ENCODE measurements at places on chromosomes 5 and 9.

DNA sequence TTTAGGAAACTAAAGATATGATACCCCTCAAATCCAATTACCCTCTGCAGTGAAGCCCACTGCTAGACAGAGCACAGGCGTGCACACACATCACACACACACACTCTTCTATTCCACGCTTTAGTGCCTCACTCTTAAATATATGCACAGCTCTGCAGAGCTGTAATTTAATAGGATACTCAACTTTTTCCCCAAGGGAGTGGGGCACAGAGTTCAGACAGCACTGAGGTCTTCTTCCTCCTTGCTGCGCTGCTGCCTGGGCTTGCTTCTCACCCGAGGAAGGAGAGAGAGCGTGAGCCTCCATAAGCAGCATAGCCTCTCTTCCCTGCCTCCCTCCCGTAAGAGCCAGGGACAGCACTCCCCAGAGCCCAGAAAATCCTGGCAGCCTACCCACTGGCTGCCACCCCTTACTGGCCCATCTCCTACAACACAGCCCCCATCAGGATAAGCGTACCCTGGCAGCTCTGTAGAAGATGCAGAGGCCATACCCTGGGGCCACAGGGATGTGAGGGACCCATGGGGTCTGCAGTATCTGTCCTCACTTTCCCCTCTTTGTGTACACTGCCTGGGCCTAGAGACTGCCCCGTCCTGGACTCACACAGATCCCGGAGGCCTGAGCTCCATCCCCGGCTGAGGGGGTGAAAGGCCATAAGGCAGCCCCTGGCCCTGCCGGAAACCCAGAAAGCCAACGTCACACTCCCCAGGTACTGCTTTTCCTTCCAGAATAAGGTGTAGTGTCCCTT lies 102.1 kb downstream of the C5orf15 start:
- no peak for DNase-seq

DNA sequence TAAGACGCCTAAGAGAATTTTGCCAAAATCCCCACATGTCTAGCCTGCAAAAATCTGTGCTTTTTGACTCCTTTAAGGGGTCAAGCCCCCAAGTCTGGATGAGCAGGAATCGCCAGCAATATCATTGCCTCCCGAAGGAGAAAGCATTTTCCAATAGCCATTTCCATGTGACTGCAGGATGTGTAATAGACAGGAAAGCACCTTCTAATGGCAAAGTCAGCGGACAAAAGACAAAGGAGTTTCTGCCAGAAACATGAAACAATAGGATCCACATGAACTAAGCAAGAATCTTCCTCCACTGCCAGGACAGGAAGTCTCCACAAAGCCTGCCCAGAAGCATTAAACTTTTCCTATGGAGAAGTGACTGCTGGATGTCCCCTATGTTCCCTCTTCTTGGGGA lies 177.1 kb upstream of the PCSK5 start:
- DNase-seq, result no peak

DNA sequence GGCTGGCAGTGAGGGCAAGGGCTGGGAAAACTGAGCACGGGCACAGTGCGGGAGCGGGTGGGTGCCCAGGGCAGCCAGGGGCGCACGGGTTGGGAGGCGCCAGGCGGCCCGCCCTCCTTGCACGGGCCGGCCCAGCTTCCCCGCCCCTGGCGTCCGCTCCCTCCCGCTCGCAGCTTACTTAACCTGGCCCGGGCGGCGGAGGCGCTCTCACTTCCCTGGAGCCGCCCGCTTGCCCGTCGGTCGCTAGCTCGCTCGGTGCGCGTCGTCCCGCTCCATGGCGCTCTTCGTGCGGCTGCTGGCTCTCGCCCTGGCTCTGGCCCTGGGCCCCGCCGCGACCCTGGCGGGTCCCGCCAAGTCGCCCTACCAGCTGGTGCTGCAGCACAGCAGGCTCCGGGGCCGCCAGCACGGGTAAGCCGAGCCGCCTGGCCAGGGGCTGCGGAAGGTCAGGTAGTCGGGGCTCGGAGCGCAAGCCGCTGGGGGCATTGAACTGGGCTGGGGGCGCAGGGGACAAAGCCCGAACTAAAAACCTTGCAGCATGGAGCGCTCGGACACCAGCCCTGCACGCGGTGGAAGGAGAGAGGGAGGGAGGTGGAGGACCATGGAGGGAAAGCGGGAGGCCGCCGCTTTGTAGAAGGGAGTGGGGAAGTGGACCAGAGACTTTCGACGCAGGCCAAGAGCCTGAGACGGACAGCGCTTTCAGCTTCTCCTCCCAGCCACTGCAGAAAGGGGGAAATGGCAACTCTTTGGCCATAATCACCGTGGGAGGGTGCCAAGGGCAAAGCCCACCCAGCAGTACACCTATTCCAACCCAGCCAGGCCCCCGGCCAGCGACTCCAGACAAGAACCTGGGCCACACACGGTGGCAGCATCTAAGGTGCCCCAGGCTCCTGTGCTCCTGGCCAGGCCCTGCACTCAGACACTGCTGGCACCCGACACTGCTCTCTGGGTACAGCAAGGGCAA lies at the start of gene TGFBI:
TGFBI (plus strand) TSS at position 207 of the 961 bp plus-strand sequence; CDS start at position 275, 68 bp downstream.
- no peak for DNase-seq

GRCh38 chr5:82794876-82795275 lies 282.3 kb downstream of the TMEM167A start:
- DNase-seq, result peak; percentile 11

DNA sequence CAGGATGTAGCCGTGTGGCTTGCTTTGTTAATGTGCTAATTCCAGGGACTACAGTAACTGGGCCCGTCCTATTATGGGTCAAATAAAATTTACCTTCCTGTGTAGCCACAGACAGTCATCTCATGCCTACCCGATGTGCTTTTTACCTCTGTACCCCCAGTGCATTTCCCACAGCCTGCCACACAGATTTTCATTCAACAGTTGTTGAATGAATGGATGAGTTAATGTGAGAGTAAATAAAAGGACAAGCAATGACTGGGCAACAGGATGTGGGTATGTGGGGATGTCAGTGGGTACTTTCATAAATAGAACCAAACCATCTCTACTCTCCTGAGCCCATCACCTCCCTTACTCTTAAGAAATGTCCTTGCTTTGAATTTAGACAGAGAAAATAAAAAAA lies 441.2 kb upstream of the ZNF462 start:
- peak; percentile 32 for DNase-seq

DNA sequence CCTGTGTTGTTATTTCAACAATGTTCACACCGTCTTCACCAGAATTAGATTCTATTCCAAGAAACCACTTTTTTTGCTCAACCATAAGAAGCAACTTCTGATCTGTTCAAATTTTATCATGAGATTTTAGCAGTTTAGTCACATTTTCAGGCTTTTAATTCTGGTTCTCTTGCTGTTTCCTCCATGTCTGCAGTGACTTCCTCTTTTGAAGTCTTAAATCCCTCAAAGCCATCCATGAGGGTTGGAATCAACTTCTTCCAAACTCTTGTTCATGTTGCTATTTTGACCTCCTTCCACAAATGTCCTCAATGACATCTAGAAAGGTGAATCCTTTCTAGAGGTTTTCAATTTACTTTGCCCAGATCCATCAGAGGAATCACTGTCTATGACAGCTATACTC lies 25.7 kb upstream of the ENTREP1 start:
- DNase-seq, result no peak

DNA sequence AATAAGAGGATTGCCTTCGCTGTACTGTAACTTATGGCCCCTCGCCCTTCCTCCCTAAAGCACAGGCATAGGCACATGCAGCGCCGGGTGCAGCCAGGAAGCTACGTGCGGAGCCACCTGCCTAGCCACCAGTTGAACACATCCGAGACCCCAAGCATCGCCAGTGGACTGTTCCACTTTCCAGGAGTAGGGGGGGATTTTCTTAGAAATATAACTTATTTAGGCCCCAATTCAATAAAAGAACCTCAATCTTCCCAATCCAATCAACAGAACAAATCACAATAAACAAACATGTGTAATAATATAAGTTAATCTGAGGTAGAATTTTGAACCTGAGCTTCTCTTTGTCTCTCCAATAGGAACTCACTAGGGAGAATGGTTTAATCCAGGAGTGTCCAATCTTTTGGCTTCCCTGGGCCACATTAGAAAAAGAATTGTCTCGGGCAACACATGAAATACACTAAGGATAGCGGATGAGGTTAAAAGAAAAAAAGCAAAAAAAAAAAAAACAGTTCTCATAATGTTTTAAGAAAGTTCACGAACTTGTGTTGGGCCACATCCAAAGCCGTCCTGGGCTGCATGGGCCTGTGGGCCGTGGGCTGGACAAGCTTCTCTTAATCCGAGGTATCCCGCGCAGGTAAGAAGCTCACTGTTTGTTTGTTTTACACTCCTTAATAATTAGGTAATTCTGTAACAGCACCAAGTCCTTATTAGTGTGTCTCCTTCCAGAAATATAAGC lies 22.0 kb upstream of the NIPBL start:
- DNase-seq, result no peak

DNA sequence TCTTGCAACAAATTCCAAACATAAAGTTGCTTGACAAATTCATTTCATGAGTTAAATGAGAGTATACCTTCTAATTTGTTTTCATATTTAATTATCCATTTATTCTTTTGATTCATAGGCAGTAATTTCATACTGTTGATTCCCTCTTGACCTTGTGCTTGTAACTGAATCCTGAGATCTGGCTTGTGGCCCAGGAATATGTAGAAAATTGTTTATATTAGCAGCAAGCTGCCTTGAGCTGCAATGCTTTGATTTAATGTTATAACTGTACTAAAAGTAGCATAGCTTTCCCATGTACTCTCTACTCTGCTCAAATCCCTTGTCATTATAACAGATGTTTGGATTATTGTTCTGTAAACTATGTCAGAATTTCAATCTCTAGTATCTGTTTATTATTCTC lies 780.7 kb downstream of the NR2F1-AS1 start:
- DNase-seq, result no peak

DNA sequence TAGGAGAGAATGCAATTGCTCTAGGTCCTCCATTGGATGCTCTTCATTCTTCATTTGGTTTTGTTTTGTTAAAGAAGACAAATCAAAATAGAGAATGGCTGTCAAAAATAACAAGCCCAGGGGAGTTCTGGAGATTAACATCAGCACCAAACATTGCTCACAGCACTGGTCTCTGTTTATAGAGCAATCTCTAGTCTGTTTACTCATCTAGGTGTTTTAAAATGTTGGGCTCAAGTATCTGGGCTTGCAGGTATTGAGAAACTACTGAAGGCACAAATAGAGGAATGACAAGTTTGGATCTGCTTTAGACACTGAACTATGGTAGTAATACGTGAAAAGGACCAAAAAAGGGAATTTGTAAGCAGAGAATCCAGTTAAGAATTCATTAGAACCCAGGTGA lies 77.0 kb upstream of the TMC1 start:
- DNase-seq, result peak; percentile 76

DNA sequence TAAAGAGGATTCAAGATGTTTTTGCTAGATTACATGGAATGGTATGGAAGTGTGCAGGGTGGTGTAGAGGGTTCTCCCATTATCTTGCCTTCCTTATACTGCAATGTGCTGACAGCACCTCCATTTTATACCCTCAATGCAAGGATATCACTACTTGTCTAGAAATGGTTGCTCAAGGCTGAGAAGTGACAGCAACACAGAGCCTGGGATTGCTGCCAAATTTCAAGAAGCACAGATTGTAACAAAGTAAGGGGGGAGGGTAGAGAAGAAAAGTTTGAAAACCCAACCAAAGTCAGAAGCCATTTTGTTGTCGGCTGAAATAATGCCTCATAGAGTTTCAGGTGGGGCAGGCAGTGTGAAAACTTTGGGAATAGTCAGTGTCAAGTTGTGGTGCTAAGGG lies 29.8 kb downstream of the PCDHAC2 start:
- DNase-seq, result no peak

DNA sequence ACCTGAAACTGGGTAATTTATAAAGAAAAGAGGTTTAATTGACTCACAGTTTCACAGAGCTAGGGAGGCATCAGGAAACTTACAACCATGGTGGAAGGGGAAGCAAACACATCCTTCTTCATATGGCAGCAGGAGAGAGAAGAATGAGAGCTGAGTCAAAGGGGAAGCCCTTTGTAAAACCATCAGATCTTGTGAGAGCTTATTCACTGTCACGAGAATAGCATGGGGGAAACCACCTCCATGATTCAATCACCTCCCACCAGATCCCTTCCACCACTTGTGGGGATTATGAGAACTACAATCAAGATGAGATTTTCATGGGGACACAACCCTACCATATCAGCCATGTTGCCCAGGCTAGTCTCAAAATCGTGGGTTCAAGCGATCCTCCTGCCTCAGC lies 143.4 kb downstream of the FGF18 start:
- DNase-seq, result peak; percentile 47

GRCh38 chr5:54524704-54525103 lies 7.1 kb downstream of the SNX18 start:
- no peak for DNase-seq

DNA sequence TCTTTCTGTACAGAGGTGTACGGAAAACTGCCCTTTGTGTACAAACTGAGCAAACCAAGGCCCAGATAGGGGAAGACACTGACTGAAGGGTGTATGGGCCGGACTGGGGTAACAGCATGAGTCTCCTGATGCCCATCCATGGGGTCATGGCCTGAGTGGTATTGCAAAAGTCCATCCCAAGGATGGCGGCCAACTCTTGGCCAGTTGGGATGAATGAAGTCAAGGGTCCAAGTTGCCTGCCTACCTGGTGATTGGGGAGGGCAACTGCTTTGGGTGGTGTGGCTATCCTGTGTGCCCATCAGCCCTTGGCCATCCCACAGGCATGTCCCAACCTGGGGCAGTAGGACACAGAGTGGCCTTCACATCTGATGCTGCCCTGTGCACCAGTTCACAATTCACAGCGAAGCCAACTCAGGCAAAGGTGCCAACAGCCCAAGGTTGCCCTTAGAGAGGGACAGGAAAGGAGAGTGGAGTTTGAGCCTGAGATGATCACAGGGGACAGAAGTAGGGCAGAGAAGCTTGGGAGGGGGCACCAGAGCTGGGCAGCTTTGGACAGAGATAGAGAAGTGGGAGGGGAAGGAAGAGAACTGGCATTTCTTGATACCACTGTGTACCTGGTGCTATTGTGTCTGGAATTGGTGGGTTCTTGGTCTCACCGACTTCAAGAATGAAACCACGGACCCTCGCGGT lies 46.6 kb downstream of the COL15A1 start:
- no peak for DNase-seq

GRCh38 chr9:104907278-104907951 lies 20.5 kb downstream of the ABCA1 start:
- peak; percentile 34 for DNase-seq

GRCh38 chr9:81183761-81184160 lies 505.6 kb downstream of the TLE1 start:
- DNase-seq, result no peak

DNA sequence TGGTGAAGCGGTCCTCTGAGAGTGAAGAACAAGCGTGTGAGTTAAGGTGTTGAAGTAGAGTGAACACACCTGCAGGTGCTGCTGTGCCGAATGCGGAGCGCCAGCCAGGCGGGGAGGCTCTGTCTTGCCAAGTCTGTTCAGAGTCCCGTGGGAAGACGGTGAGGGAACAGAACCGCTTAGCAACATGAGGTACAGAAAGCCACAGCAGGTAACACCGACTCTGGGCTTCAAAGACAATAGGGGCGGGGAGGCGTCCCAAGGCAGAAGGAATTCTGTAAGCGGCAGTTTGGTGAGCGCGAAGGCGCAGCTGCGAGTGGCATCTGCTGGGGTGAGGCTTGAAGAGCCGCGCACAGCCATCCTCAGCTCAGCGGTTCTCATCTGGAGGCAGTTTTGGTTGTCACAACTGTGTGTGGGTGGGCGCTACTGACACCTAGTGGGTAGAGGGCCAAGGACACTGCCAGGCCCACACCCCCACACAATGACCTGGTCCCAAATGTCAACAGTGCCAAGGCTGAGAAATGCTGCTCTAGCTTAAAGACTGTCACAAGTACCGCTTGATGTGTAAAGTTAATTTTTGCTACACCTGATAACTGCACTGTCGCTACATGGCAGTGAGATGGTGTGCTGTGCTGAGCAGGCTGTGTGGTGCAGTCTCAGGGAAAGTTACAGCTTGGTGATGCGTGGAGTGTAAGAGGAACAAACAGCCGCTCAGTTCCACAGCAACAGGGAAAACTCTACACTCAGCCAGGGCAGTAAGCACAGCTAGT lies 67.4 kb upstream of the TBC1D9B start:
- DNase-seq, result no peak

Measured in foreskin keratinocyte (primary cell).